LHCN-M2 (cell line): ENCODE measurements at places on chromosomes 3 and 15. TPM values are rescaled to one million over a fixed set of nuclear protein-coding genes. Genes with fewer than 3 reads are reported as not detected.

DNA sequence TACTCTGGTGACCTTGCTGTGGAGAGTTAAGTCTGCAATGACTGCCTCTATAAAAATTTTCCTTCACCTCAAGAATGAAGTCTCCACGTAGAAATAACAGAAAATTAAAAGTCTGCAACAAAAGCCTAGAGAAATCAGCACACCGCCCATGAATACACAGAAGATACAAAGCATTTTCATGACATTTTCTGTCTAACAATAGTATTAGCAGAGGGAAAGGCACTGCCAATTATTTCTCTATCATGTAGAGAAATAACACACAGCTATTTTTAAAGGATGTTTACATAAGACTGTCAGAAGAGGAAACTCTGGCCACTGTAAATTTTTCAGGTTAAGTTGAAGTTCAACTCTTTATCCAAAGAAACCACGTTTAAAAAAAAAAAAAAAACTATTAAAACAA lies 80.8 kb downstream of the GSK3B start:
- no peak for DNase-seq

DNA sequence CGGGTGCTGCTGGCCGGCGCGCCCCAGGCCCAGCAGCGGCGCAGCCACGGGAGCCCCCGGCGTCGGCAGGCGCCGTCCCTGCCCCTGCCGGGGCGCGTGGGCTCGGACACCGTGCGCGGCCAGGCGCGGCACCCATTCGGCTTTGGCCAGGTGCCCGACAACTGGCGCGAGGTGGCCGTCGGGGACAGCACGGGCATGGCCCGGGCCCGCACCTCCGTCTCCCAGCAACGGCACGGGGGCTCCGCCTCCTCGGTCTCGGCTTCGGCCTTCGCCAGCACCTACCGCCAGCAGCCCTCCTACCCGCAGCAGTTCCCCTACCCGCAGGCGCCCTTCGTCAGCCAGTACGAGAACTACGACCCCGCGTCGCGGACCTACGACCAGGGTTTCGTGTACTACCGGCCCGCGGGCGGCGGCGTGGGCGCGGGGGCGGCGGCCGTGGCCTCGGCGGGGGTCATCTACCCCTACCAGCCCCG lies 777 bp downstream of the LOXL1 start:
- no peak for DNase-seq

- peak; percentile 77 for DNase-seq
These were observed 729.9 kb downstream of the MECOM start for GRCh38 chr3:168933614-168934013.

DNA sequence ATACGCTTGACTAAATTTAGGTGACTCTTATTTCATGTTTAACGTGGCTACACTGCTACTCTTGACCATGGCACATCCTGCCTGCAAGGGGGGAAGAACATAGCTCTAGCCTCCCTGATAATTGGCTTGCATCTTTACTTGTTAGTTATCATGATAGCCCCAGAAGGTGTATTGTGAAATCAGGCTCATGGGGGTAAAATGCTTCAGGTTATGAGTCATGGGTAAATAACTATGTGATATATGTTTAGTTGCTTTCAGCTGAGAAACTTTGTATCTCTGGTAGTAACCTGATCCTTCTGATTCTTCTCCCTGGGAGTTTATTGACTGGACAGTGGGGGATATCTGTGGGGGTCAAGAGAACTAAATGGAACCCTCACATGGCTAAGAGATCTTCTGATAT lies 660.8 kb upstream of the UBE2E2 start:
- DNase-seq: no peak

DNA sequence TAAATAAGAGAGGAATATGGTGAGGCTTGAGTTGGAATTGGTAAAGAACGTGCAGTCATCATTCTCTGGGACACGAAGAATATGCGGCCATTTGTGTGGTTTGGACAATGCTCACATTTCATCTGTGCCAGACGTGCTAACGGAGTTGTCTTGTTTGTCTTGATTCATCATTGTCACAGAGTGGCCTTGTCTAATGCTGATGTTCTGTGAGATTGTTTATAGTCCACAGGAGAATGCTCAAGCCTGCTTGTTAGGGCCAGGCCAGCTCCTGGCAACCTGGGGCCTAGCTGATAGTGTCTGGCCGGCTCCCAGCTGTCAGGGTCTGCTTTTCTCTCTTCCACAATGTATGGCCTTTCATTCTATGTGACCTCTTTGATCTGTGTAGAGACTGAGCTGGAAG lies 384.7 kb downstream of the EDEM1 start:
- no peak for DNase-seq

GRCh38 chr3:128800241-128801187 lies 74.5 kb downstream of the RAB7A start:
- no peak for DNase-seq

- peak; percentile 79 for DNase-seq
These were observed 26.2 kb downstream of the ATOSA start for GRCh38 chr15:52652984-52653383.

Gene MNS1
- 5.3 and 5.8 TPM in 2 replicates for total RNA-seq

GRCh38 chr15:67100801-67101581 lies 35.6 kb downstream of the SMAD3 start:
- DNase-seq: no peak

- no peak for DNase-seq
These were observed 580.3 kb downstream of the MECOM start for GRCh38 chr3:169083163-169083562.
